CD4-positive, alpha-beta T cell treated with Interleukin-15 for 4 hours (primary cell): ENCODE measurements at places on chromosomes 4 and X.
A peak's percentile ranks its signal among the peaks of the same experiment; 100 is the strongest.

DNA sequence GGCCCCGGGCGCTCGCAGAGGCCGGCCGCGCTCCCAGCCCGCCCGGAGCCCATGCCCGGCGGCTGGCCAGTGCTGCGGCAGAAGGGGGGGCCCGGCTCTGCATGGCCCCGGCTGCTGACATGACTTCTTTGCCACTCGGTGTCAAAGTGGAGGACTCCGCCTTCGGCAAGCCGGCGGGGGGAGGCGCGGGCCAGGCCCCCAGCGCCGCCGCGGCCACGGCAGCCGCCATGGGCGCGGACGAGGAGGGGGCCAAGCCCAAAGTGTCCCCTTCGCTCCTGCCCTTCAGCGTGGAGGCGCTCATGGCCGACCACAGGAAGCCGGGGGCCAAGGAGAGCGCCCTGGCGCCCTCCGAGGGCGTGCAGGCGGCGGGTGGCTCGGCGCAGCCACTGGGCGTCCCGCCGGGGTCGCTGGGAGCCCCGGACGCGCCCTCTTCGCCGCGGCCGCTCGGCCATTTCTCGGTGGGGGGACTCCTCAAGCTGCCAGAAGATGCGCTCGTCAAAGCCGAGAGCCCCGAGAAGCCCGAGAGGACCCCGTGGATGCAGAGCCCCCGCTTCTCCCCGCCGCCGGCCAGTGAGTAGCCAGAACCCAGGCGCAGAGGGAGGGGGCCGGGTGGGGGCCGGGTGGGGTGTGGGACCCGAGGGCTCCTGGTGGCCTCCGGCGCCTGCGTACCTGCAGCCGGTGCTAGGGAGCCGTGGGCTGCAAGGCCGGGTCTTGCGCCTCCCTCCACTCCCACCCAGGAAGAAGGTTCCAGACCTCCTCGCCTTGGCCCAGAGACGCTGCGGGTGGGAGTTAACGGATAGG lies 534 bp downstream of the MSX1 start:
- no peak for DNase-seq

DNA sequence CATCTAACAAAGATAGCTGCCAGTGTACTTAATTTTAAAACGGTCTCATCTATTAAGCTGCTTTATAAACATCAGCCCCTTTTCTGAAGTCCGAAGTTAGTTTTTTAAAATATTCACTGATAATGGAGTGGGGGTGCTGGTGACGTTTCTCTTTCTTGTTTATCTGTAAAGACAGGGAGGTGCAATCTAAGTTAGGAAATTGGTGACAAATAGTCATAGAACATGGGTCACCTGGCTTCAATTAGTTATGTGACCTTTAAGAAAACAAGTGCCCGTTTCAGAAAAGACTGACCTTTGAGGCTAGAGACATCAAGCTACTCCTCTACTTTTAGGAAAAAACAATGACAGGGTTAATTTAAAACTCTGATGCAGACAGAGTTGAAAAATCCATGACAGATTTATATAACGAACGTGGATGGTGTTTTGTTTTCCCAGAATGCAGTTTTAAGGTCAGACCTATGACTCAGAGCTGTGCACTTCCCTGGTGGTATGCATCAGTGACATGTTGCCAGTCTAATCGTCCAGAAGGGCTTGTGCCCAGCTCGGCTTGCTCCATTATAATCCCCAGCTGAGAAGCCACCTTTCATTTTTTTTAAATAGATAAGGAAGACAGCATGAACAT lies 38.2 kb downstream of the FHL1 start:
- DNase-seq = no peak

GRCh38 chr4:119559044-119559647 lies 69.5 kb downstream of the PDE5A start:
- DNase-seq = no peak

DNA sequence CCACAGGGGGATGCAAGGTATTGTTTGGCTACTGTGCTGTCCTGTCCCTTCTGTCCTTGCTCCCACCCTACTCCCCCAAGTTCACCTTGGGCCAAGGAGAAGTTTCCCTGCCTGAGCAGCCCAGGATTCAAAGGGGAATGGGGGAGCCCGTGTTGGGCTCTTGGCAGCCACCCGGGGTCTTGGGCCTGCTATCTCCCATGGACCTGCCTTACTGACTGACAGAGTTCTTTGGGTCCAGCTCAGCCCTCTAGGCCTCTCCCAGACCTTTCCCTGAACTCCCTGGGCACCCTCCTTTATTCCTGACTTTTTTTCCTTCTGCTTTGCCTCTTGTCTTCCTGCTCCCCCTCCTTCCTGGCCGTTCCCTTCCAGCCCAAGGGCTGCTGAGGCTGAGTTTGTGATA lies 67.4 kb downstream of the STARD8 start:
- DNase-seq = no peak

- peak; percentile 1 for DNase-seq
Measured at GRCh38 chrX:41377624-41378023, 43.7 kb downstream of the DDX3X start.

GRCh38 chr4:152989554-152989970 lies 53.4 kb downstream of the FHDC1 start:
- DNase-seq = no peak

GRCh38 chrX:136658151-136658550 lies 10.2 kb downstream of the CD40LG start:
- no peak for DNase-seq

DNA sequence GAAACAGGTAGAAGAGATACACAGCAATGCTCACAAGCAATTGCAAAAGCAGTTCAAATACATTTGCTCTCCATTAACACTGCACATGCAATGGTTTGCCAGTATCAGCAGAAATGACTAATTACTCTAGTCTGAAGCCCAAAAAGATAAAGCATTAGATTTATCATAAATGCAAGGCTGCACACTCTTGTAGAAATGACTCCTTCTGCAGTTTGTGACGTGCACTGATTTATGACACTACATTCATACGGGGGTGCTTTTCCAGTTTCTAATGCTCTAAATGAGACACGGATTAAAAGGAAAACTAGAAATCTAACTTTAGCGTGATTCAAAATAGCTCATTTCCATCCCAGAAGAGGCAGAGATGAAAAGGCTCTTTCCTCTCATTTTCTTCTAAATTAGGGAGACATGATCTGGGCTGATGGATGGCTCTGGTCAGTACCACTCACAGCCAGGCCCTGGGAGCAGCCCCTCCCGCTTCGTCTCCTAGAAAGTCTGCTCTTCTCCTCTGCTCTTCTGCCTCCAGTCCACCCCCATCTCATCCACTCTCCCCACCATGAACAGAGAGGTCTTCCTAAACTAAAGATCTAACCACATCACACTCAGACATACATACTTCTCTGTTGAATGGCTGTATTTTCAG lies 33.2 kb downstream of the PPP2R2C start:
- DNase-seq = no peak

- no peak for DNase-seq
Measured at GRCh38 chrX:68146054-68146453, 287.2 kb downstream of the OPHN1 start.

DNA sequence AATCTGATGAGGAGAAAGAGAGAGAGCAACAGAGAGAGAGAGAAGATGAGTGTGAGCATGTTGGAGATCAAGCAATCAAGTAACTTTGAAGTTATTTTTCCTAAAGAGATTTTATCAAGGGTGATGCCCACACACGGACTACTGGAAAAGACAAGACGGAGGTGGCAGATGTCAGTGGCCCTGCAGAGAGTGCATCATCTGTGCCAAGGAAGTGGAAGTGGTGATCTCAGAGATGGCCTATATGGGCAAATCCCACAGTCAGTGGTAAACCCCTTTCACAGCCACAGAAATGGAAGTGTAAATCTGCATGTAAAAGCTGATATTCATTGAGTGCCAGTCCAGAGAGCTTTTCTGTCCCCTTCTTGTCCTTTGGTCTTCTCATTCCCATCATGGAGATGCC lies 577.2 kb upstream of the AADAT start:
- no peak for DNase-seq

DNA sequence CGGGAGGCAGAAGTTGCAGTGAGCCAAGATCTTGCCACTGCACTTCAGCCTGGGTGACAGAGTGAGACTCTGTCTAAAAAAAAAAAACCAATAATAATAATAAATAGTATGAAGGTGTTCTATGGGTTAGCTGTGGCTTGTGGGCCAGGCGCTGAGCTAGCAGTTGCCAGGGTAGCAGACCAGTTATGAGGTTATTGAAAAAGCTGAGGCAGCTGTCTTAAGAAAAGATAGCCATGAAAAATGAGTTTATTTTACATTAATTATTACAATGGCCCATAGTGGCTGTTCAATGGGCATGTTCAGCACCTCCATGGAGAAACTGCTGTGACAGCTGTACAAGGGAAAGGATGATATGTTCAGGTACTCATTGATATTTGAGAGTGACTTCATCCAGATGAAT lies 13.3 kb upstream of the HSD17B10 start:
- no peak for DNase-seq

GRCh38 chrX:126580877-126581276 lies 28.3 kb upstream of the DCAF12L1 start:
- DNase-seq = no peak

DNA sequence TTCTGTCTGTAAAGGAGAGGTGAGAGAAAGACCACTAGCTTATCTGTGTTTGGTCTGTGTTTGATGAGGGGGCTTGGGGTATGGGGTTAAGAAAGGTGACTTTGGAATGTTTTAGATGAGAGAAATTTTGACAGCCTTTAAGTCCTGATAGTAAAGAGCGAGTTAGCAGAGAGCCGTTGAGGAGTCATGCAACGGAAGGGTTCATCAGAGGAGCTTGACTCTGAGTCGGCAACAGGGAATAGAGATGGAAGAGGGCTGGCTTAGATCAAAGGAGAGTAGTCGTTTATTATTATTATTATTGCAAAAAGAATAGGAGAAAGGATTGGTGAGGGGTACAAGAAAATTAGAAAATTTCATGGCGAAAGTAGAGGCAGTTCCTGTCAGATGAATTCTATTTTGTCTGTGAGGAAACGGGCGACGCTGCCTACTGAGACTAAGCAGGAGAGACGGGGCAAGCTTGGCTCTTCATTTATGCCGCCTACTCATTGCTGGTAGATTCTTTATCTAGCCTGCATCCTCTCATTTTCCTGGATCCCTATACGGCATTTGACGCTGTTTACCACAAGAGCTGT lies 473 bp upstream of the VAMP7 start:
- DNase-seq = no peak

GRCh38 chr4:1192091-1192492 lies 19.7 kb upstream of the SPON2 start:
- DNase-seq = no peak

DNA sequence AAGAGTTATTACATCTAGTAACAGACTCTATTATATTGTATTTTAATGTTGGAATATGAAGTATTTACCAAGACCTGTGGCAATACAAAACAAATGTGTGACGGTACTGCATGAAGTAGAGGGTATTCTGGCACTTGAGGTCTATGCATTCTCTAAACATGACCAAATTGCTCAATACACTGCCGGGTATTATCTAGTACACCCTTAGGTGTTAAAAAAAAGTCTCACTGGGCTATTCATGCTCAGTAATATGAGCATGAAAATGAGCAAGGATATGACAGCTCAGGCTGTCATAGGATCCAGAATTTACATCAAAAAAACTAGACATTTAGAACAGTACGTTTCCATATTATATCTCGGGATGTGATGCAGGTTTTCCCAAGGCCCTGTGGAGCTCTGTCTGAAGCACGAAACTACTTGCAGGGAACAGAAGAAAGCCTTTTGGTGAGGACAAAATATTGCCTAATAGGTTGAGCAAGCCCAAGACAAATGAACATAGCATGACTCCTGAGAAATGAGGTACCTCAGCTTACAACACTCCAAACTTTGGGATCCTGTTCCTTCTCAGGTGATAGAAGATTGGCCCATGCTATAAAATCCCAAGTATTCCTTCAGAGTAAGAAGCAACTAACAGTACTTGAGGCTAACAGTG lies 74.1 kb upstream of the MAOA start:
- DNase-seq = no peak

DNA sequence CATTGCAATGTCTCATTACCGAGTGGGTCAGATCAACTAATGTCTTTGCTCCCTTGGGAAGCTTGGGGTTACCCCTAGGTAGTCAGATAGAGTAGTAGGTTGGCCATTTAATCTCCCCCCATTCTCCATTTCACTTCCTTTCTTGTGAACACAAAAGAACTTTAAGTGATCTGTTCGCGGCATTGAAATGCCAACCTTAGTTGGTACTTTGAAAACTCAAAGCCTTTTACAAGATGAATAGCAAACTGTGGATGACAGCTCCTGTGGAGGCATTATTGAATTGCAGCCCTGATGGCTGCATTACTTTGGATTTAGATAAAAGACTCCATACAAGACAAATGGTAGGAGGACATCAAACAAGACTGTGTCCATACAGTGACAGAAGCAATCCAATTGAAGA lies 469.1 kb downstream of the GBA3 start:
- no peak for DNase-seq

DNA sequence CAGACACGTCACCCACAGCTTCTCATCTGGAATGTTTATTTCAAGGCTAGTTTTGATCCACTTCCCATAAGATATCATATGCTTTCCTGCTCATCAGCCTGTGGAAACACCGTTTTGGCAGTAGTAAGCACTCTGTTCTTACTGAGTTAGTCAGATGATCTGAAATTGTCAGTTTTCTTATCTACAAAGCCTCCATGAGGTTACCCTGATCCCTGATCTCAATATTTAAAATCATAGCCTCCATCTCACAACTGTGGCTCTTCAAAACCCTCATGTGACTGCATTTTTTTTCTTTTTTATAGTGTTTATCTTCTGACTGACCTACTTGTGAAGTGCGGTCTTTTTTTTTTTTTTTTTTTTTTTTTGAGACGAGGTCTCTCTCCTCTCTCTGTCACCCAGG lies 22.7 kb downstream of the BST1 start:
- no peak for DNase-seq

DNA sequence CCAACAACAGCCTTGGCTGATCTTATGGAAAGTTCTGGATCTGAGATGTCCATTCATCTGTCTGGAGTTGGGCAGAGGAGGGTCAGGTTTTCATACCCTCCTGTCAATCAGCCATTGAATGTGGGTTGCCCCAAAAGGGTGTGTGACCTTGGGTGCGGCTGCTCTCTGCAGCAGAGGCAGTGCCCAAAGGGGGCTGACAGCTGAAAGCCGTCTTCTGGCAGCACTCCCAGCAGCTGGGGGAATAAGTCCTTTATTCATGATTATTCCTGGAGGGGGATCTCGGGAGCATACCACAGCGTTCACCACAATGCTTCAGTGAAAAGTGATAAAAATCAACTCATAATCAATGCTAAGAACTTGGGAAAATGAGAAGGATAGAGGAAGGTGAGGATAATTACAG lies 54.7 kb downstream of the OTC start:
- DNase-seq = no peak
